ENCODE measurements at places on chromosomes 13 and 19. TPM values are rescaled to one million over a fixed set of nuclear protein-coding genes. Genes with fewer than 3 reads are reported as not detected.
A peak's percentile ranks its signal among the peaks of the same experiment; 100 is the strongest.

The ZAR1L gene
- total RNA-seq = not detected

DNA sequence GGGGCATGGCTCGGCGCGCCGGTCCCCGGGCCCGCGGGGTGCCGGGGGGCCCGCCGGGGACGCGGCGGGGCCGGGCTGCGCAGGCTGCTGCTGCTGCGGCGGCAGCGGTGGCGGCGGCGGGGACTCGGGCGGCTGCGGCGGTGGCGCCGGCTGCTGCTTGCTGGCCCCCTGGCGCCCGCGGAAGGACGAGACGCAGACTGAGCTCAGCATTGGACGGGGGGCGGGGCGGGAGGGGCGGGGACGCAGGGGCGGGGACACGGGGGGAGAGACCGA, 368 bp downstream of the KCNC3 start:
- no peak for DNase-seq

The LILRA1 gene
- total RNA-seq = not detected

The PRTN3 gene
- total RNA-seq = not detected

- no peak for DNase-seq
These were observed 2463.1 kb downstream of the PCDH9 start for GRCh38 chr13:64767054-64767453.

DNA sequence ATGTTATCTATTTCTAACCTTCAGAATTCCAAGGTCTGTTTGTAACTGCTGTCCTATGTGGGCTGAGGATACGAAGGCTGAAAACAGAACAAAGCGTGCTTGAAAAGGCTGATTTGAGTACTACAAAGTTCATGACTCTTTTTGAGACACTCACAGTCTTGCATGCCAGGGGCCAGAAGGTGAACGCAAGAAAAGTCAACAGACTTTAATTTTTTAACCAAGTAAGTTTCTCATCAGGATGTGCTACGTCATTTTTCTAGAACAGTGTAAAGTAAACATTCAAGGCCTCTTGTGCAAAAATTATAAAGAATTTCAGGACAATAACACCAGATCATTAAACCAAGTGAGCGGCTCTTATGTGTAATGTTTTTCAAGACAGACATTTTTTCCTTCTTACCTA, 163.5 kb downstream of the COG6 start:
- DNase-seq = no peak

GRCh38 chr13:99496184-99497142, 4.8 kb upstream of the TM9SF2 start:
- DNase-seq = peak; percentile 86

DNA sequence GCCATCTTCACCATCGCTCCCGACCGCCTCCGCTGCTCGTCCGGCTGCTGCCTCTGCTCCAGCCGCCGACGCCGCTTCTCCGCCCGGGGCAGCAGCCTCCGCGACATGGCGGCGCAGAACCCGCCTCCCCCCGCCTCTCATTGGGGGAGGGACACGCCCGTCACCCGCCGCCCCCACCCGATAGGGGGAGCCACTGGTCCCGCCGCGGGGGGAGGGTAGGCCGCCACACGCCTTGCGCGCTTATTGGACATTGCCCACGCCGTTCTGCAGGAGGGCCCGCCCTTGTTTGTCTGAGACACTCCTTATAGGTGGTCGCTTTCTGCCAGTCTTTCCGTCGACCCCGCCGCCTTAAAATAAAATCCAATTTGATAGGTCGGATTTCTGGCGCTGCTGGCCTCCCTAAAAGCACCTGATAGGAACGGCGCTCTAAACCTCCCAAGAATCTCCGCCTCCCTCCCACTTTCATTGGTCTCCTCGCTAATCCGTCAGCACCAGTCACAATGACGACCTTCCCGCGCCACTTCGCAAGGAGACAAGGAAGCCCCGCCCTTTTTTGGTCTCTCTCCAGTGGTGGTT, at the start of gene HNRNPL:
Gene HNRNPL (minus strand): TSS at position 127 of the 576 bp plus-strand sequence. CDS start 20 bp downstream, at position 107.
- peak; percentile 100 for DNase-seq

- DNase-seq = no peak
These were observed 309.6 kb downstream of the SHISA2 start for GRCh38 chr13:25742220-25742619.

GRCh38 chr13:57302604-57303003, 135.6 kb downstream of the PRR20E start:
- no peak for DNase-seq

The SAMD4B gene
- total RNA-seq = 37.1 TPM

The S1PR4 gene
- total RNA-seq = 48.5 TPM

DNA sequence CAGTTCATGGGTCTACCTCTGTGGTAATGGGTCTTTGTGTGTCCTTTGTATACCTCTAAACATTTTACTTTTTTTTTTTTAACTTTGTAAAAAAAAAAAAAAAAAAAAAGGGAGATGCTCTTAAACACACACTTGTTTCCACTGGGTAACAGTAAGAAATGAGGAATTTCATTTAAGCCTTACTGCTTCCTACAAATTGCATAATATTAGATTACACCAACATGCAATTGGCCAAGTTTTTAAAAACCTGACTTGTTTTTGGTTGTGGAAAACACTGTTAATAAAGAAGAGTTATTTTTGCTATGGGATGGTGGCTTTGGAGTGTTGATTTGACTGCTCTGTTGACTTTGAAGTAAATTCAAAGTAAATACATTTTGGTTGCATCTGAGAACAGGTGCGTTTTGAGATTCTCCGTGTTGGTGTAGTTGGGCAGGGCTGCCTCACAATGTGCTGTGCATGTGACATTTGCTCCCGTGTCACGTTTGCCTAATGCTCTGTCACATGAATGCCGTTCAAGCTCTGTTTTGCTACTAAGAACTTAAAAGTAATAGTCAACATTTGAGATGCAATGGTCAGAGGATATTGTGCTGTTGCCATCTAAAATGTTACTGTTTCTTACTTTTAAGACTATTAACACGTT, 202.4 kb downstream of the LMO7 start:
- DNase-seq = no peak

The KISS1R gene
- 15.5 TPM for total RNA-seq

The HCST gene
- 57.1 TPM for total RNA-seq

GRCh38 chr19:7489609-7490044, 792 bp upstream of the PEX11G start:
- no peak for DNase-seq

DNA sequence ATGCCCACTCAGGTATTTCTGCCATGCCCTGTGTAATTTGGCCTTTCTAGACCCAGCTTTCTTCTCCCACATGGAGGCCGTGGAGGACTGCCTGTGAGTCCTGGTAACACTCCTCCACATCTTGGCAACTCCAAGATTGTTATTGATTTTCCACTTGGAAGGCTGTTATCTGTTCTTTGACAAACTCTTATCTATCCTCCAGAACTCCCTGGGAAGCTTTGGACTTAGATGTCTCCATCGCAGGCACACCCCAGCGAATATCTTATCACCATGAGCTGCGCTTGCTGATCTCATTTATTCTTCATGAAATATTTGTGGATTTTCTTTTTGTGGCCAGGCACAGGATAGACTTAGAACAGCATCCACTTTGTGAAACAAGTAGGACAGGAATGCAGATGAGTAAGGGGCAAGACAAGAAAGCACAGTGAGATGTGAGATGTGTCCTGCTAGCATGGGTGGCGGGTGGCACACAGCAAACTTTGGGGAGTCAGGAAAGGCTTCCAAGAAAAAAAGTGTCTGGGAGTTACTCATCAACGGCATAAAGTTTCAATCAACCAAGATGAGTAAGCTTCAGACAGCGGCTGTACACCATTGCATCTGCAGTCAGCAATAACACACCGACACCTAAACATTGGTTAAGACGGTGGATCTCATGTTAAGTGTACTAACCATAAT, 84.5 kb upstream of the IRS2 start:
- DNase-seq = no peak
